GM23248 (cell line): ENCODE measurements at places on chromosomes 1 and 21. TPM values are rescaled to one million over a fixed set of nuclear protein-coding genes. Genes with fewer than 3 reads are reported as not detected.

TMEM59 gene
- 774 and 806 TPM in 2 replicates for polyA plus RNA-seq

CD1E gene
- polyA plus RNA-seq: not detected in 2 replicates

REN gene
- not detected in 2 replicates for polyA plus RNA-seq

AGBL4 gene
- polyA plus RNA-seq: not detected in 2 replicates

CELF3 gene
- polyA plus RNA-seq: not detected in 2 replicates

HSD3B1 gene
- not detected in 2 replicates for polyA plus RNA-seq

ST6GALNAC3 gene
- polyA plus RNA-seq: not detected in 2 replicates

PTCH2 gene
- 0.05 and 0.11 TPM in 2 replicates for polyA plus RNA-seq

BRINP3 gene
- not detected in 2 replicates for polyA plus RNA-seq

SLC30A7 gene
- polyA plus RNA-seq: 35.2 and 38.0 TPM in 2 replicates

MYOC gene
- polyA plus RNA-seq: not detected in 2 replicates

MYBPH gene
- polyA plus RNA-seq: 0.34 and 0.89 TPM in 2 replicates

HOOK1 gene
- not detected in 2 replicates for polyA plus RNA-seq

GPR153 gene
- 0.69 and 0.84 TPM in 2 replicates for polyA plus RNA-seq

PROK1 gene
- not detected in 2 replicates for polyA plus RNA-seq

LRRIQ3 gene
- not detected in 2 replicates for polyA plus RNA-seq
